ENCODE measurements at places on chromosomes 7 and 10.

DNA sequence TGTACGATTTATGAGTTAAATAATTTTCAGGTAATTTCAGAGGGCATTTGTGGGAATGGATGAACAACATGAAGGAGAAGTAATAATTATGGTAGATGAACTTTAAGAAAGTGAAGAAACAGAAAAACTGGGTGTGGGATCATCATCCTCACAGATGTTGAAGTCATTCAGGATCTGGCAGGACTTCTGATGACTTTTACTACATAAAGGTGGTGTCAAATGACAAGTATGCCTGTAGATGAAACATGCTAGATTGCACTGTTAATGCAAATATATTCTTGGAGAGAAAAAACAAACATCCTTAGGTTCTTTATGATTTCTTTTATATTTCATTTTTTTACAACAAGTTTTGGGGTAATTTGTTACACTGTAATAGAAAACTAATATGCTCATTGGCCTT is 230.2 kb downstream of the PCLO start:
- no peak for DNase-seq

GRCh38 chr7:95549818-95550529 is 46.3 kb downstream of the PDK4 start:
- no peak for DNase-seq

DNA sequence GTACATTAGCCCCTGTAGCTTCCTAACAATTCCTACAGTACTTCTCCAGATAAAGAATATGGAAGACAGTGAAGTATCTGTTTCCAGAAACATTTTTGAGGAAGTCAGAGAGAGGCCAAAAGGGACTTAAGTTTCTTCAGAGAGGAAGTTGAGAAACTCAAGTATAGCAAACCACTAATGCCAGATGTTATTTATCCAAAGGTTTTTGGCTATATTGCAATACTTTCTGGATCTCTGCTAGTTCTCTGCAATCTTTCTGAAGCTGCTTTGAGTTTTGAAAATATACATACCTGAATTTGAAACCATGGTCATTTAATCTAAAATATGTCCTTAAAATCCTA is 64.7 kb downstream of the BICC1 start:
- no peak for DNase-seq

- DNase-seq: no peak
These were observed 79.2 kb downstream of the RBM20 start for GRCh38 chr10:110723224-110723891.

GRCh38 chr10:130461631-130462030 is 325.4 kb downstream of the GLRX3 start:
- DNase-seq: no peak

GRCh38 chr7:134785842-134786241 is 6.4 kb downstream of the CALD1 start:
- DNase-seq: no peak
